ENCODE measurements at places on chromosomes 11 and 22. TPM values are rescaled to one million over a fixed set of nuclear protein-coding genes. Genes with fewer than 3 reads are reported as not detected.

GRCh38 chr11:35751664-35752061, 89.1 kb downstream of the TRIM44 start:
- no peak for DNase-seq

DNA sequence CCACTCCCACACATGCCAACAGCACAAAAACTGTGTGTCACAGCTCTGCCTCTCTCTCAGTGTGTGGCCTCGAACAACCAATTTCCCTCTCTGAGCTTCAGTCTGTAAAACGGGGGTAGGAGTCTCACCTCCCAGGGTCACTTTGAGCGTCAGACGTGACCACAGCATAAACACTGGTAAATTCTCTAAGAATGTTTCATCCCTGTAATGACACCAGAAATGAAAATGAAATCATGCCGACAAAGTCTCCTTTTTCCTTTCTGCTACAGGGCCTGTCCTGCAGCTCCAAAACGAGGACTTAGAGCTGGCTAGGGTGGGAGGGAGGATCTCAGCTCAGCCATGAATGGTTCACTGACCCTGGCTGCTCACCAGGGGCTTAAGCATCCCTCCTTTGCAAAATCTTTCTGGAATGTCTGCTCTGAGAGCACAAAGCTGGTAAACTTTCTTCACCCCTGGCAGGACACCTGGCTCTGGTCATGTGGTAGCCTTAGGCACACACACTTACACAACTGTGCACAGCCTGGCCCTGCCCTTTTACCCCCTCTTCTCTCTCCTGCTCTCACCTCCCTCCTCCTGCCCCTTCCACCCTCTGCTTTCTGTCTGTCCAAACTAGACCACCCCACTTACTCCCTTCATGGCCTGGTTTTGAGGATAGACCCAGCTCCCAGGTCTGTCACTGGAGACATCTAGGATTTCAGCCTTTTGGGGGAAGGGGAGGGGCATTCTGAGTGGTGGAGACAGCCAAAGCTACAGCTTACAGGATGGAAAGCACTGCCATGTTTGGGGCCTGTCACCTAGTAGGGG, 12.3 kb upstream of the TSKU start:
- DNase-seq: no peak

The TUT1 gene
- 20.7 TPM for total RNA-seq

DNA sequence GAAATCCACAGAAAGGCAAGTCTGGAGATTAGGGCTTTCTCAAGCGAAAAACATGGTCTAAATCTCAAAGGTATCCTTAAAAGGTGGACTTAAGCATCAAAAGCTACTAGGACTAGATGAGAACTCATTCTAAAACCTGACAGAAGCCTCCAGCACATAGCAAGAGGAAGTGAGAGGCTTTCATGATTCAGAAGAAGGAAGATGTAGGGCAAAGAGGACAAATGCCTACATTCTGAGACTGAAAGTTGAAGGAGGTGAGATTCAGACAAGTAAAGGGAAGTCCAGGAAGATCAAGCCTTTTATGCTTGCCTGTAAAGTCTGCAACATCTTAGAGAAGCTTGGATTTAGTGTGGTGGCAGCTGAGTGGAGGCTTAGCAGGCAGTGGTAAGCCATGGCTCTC, 98.9 kb downstream of the PGR start:
- DNase-seq: no peak

DNA sequence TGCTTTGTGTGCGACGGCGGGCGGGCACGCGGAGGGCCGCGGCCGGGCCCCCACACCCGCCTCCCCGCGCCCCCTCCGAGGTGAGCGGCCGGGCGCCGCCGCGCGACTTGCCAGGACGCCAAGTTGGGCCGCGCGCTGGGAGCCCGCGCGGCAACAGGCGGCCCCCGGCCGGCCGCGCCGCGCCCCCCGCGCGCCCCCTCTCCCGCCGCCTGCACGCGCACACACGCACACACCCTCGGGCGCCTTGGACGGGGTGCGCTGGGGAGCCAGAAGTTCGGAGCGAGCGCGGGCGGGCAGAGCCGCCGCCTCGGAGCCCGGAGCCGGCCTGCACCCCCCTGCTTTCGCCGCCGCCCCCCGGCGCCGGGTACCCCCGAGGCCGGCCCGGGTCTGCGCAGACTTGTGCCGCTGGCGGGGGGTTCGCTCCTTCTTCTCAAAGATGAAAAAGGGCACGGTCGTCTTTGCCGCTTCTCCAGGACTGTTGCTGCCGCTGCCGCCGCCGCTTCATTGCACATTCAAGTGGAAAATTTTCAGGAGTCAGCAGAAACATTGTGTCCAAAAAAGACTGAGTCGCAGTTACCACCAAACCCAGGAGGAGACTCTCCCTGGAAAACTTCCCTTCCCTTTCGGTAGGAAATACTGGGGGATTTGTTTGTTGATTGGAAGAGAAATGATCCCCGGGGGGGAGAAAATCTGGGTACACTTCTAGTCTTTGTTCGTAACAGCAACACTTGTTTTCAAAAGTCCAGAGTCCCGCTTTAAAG, 895 bp downstream of the TEAD1 start:
- DNase-seq: no peak

The APLNR gene
- 3.9 TPM for total RNA-seq

DNA sequence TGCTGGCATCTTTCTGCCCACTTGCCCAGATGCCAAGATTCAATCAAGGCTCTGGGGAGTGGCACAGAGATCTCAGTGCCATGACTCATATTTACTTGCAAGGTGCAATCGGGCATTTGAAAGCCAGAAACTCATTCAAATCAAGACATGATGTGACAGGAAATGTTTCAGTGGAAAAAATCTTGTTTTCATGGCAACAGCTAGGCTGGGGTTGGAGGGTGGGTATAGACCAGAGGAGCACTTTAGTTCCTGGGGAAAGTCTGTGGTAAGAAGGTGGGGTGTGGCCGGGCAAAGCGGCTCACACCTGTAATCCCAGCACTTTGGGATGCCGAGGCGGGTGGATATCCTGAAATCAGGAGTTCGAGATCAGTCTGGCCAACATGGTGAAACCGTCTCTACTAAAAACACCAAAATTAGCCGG, 1.2 kb downstream of the MAJIN start:
- DNase-seq: no peak

GRCh38 chr22:49828599-49828965, 909 bp upstream of the BRD1 start:
- DNase-seq: no peak

- DNase-seq: peak; percentile 17
Measured at GRCh38 chr11:35192347-35192746, 53.4 kb downstream of the CD44 start.

GRCh38 chr11:119158467-119158866, 9.6 kb downstream of the ABCG4 start:
- DNase-seq: no peak

The NXPE2 gene
- total RNA-seq: 0.26 TPM

DNA sequence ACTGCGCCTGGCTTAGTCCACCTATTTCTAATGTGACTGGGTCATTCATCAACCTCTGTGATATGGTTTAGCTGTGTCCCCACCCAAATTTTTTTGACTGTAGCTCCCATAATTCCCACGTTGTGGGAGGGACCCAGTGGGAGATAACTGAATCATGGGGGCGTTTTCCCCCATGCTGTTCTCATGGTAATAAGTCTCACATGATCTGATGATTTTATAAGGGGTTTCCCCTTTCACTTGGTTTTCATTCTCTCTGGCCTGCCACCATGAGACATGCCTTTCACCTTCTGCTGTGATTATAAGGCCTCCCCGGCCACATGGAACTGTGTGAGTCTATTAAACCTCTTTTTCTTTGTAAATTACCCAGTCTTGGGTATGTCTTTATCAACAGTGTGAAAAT, 8.7 kb downstream of the CENATAC start:
- DNase-seq: no peak

Data from neural crest cell (in vitro differentiated cells).